ENCODE measurements at places on chromosomes 11 and 22. TPM values are rescaled to one million over a fixed set of nuclear protein-coding genes. Genes with fewer than 3 reads are reported as not detected.

DNA sequence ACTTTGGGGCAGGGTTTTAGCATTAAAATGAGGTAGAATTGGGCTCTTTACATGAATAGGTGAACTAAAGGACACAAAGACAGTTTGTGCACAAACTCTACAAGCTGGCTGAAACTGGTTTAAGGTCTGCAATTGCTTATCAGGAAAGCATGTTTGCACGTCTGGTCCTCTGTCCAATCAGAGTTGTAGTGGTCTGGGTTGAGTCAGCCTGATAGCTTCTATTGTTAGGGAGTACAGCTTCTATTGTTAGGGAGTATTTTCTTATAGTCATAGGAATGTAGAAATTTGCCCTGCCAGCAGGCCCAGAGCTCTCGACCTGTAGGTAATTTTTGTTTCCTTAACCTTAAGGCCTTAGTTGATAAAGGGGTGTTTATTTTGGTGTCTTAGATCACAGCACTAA is 1422.4 kb downstream of the LRRC4C start:
- DNase-seq = no peak

- DNase-seq = no peak
Measured at GRCh38 chr11:76209375-76209972, 3.2 kb upstream of the WNT11 start.

- no peak for DNase-seq
Measured at GRCh38 chr11:133579165-133580031, 47.1 kb upstream of the OPCML start.

DNA sequence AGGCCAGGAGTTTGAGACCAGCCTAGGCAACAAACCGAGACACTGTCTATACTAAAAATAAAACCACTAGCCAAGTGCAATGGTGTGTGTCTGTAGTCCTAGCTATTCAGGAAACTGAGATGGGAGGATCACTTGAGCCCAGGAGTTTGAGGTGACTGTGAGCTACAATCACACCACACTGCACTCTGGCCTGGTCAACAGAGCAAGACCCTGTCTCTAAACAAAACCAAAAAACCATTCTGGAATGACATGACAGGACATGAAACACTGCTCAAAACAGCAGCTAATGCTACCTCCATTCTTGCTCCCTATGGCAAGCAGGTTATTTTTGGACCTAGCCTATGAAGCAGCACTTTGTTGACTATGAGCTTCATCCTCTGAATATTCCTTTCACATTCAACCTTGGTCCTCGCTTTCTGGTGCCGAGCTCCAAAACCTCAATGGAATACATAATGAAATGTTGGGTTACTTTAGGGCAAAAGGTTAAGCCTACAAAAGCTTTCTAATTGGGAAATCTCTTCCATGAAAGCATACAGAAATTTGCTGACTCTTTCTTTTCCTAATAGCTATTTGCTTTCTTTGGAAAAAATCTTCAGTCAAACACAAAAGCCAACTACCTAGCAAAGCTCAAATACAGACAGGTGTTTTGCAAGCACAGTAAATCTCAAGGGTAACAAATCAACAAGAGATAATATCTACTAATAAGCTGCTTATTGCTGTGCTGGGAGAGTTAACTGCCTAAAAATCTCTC is 21.1 kb downstream of the SIK3 start:
- no peak for DNase-seq

- DNase-seq = no peak
Measured at GRCh38 chr11:58898106-58898505, 41.2 kb upstream of the GLYATL1 start.

- no peak for DNase-seq
Measured at GRCh38 chr11:17923217-17923616, 89.6 kb downstream of the SERGEF start.

Gene ADSL
- 112 TPM for total RNA-seq

GRCh38 chr11:31421820-31422219 is 52.2 kb downstream of the DNAJC24 start:
- DNase-seq = no peak

GRCh38 chr11:69958308-69958707 is 119.8 kb upstream of the ANO1 start:
- no peak for DNase-seq

DNA sequence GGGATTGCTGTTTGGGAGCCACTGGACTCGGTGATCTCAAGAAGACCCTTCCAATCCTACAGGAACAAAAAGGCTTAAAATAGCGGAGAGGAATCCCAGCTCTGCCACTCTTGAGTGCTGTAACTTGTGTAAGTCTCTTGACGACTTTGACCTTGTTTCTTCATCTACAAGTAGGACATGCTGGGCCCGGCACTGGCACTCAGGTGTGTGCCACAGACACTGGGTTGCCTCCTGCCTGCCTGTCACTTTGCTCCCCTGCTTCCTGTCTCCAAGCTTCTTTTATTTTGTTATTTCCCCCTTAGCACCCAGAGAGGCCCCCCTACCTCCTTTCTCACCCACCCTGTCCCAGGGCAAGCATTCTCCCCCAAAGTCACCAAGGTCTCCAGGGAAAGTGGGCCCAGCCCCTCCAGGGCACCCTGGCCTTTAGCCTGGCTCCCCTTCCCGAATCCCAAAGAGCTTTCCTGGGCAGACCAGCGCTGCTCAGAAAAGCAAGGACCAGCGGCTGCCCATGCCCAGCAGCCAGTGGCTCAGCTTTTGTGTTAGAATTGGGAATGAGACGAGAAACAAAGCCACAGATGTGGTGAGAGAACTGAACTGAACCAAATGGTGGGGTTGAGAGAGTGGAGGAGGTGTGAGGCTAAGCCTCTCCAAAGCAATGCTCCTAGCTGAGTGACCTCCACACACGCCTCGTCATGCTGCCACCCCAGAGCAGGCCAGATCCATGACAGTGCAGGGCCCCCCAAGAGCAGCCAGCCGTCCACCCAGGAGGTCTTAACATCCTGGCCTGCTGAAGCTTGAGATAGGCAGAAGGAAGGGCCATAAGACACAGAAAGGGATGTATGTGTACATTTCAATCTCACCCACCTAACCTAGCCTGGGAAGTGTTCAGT is 4.5 kb downstream of the TRIM29 start:
- no peak for DNase-seq

Gene SYT13
- total RNA-seq = 0.05 TPM

DNA sequence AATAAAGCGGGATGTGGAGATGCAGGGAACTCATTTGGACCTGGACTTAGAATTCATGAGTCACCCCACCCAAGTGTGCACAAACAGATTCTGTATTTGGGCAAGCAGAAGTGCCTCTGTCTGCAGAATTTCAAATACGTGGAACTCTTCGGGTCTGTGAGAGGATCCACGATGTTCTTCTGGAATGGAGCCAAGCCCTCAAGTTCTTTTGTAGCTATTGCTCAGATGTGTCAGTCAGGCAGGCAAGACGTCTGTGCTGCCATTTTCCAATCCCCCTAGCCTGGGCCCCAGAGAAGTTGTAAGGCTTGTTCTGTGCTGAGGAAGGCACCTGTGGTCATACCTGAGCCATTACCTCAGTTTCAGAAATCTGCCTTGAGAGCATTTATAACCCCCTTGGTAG is 132.8 kb upstream of the RASSF10 start:
- DNase-seq = no peak

Gene HORMAD2
- not detected for total RNA-seq

- no peak for DNase-seq
Measured at GRCh38 chr11:6834021-6834420, 11.5 kb upstream of the OR10A5 start.

DNA sequence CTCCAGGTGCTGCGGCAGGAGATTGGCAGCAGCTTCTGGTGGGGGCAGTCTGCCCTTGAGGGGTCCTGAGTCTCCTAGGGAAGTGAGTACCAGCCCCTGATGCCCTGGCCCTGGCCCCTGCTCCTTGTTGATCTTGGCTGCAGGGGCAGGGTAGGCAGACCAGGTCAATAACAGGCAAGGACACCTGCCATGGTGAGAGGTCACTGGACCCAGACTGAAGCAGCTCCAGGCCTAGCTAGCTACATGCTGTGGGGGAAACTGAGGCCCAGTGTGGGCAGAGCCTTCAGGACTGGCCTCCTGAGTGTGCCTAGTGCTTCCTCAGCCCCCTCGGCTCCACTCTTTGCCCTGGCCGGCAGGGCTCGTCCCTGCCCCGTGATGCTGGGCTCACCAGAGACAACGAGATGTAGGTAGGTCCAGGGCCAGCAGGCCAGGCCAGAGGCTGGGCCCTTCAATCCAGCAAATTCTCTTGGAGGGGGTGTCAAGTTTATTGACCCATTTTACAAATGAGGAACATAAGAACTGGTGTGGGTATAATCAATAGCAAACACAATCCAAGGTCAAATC is 20.4 kb downstream of the RTN4R start:
- no peak for DNase-seq

GRCh38 chr11:71209656-71210055 is 42.7 kb downstream of the SHANK2 start:
- no peak for DNase-seq

Gene HBB
- total RNA-seq = not detected

Gene ZBTB16
- total RNA-seq = 6.9 TPM

DNA sequence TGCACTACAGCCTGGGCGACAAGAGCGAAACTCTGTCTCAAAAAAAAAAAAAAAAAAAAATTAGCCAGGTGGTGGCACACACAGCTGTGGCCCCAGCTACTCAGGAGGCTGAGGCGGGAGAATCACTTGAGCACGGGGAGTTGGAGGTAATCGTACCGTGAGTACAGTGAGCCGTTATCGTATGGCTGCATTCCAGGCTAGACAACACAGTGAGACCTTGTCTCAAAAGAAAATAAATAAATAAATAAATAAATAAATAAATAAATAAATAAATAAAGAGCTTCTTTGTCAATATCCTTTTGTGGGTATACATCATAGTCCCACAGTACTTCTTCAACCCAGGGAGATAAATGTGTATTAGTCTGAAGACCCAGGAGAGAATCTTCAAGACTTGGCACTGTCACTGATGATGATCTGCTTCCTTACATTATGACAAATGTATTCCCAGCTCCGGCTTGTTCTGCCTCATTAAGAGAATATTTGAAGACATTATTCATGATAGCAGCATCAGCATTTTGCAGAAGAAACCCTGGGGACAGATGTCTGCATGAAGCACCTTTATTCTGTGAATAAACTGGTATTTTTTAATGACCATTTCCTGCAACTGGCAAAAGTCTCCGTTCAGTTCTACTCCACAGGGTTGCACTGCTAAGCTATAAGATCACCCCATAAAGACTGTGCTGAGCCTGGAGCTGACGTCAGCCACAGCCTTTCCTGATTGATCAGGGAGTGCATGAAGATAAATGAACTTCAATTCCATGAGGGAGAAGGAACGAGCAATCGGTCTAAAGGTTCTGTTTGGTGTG is 1.6 kb upstream of the ACY3 start:
- no peak for DNase-seq

DNA sequence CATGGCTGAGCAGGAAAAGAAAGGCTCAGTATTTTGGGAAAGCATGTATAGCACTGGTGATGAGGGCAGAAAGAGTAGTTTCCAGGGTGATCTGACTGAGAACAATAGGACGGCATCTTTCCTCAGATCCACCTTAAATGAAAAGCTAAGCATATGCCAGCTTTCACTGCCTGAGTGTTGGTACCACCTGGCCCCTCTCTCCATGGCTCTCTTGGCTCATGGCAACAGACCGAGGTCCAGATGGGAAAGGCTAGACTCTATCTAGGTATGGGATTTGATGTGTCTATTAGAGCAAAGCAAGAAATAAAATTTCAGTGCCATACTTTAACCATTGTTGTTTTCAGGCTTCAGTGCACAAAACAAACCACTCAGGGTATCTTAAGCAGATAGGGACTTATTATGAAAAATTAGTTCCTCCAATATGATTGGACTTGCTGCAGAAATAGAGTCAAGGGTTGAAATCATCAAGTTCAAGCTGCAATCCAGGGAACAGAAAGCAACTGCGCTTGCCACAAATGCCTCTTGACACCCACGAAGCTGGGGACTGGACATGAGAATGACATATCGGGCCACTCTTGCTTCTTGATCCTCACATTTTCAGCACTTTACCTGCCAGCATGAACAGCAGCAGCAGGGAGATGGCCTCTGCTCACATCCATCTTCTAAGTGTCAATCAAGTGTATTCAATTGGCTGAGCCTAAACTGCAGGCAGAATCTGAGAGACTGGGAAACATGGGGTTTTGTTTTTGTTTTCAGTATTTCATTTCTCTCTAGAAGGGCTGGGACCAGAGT is 64.0 kb upstream of the SNX19 start:
- DNase-seq = no peak

Gene RASD2
- total RNA-seq = 0.29 TPM
